ENCODE measurements at places on chromosomes 11 and 22. TPM values are rescaled to one million over a fixed set of nuclear protein-coding genes. Genes with fewer than 3 reads are reported as not detected.

PAMR1 gene
- total RNA-seq = 0.32 TPM

TUB gene
- total RNA-seq = 7.5 TPM

CD3E gene
- not detected for total RNA-seq

MMP27 gene
- not detected for total RNA-seq

CASP1 gene
- 4.2 TPM for total RNA-seq

MS4A4A gene
- not detected for total RNA-seq

PKDREJ gene
- total RNA-seq = not detected

RFPL1 gene
- total RNA-seq = not detected

C1QTNF4 gene
- 1.5 TPM for total RNA-seq

PRG3 gene
- not detected for total RNA-seq

All from epithelial cell of umbilical artery (primary cell).